ENCODE measurements at places on chromosomes 2 and 18.

DNA sequence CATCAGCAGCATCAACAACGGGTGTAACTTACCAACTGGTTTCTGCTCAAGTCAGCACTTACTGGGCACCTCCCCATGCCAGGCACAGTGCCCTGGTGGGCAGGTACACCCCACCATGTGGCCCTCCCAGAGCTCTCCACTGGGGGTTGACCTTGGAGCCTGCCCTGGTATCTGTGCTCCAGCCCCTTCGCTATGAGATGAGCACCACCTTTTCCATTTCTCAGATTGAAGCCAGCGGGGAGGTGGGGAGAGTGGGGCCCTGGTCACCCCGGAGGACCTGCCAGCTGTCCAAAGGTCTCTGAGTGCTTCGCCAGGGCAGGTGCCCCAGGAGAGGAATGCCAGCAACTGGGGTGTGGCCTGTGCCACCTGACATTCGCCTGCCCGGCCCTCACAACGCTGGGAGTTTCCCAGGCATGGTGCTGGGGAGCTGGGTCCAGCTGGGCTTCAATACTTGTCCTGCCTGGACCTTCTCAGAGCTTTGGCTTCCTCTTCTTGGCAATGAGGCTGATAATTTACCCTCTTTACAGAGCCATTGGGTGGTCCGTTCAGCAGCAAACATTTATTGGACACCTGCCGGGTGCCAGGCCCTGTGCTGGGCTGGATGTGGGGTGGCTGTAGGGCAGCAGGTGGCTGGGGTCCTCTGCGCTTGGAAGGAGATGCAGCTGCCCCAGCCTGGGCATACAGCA is 5.9 kb upstream of the ZAP70 start:
- DNase-seq = no peak

DNA sequence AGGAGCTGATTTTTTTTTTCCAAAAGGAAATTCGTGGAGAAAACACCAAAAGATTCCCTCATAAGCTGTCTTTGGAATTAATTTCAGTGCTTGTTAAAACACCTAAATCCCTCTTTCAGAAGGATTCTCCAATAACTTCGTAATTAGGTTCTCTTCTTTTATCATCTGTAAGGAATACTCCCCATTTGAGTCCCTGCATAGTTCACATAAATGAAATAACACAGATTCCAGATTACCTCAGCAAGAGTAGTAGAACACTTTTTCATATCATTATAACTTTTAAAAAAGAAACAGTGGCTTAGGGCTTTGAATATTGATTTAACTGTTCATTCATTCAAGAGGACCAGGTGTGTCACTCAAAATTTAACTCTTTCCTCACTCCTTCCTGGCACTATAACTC is 55.5 kb downstream of the ARHGAP28 start:
- no peak for DNase-seq

DNA sequence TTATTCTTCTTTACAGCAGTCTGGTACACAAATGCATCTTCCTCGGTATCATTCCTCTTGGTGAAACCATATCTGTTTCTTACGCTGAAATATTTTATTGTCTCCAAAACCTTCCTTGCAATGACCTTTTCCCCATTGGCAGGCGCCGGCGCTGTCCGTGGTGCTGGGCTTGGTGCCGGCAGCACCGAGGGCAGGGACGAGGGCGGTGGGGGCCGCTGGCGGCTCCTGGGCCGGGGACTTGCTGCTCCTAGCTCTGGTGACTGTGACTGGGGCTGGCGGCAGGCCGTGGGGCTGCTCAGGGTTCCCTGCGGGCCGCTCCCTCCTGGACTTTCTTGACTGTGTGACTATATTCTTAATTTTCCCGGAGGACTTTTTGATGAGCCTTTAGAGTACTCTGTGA is 72.5 kb downstream of the GPR39 start:
- DNase-seq = no peak

DNA sequence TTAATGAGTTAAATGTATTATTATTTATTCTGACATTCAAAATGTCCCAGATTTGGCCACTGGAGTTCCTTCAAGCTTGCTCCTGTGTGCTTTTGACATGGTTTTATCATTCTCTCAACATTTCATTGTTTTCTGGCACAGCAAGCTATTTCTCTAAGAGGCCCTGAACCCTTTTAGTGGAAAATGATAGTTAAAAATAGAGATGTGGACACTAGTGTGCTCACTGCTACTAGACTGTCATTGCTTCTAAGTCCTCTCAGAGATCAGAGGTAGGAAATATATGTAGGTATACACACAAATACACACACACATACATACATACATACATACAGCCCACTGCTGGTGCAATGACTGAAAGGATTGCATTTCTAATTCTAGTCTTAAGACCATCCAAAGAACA is 25.5 kb downstream of the WDPCP start:
- no peak for DNase-seq

DNA sequence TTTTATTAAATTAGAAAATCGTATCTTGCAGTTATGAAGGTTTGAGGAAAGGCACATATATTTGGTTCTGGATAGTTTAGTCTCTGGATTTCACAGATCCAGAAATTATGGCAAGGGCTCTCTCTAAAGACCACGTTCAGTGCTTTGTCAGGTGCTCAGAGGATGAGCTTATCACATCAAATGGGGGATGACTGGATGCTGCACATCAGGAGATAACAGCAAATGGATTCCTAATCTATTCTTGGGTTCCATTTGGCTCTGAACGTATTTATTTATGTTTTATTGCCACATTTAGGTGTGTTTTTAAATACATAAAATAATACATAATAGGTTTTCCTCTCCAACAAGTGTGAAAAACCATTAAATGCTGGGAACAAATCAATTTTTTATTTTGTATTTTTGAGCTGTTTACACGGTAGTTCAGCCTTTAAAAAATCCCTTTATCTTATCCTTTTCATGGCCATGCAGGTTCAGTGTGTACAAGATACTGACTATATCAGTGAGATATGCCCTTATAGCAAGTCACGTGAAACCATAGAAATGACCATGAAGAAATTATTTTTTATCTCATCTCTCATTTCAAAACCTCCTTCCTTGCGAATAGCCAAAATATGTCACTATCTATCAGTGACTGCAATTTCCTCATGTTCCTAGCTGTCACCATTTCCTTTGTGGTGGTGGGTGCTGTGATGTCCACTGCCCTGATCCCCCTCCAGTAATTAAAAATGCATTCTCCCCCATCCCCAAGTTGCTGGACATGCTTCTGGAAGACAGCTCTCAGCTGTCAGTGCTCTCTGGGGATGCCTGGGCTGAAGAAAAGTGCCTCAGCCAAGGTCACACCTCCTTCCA is 25.9 kb upstream of the CXCR4 start:
- no peak for DNase-seq

GRCh38 chr2:30693821-30694281 is 113.4 kb downstream of the CAPN13 start:
- DNase-seq = no peak

- no peak for DNase-seq
These were observed 2.3 kb upstream of the NPPC start for GRCh38 chr2:231928481-231928880.

- DNase-seq = no peak
These were observed 56.3 kb downstream of the POMC start for GRCh38 chr2:25112113-25112512.

GRCh38 chr2:1429895-1430294 is 16.6 kb downstream of the TPO start:
- DNase-seq = no peak

GRCh38 chr2:13651684-13652131 is 935.0 kb downstream of the TRIB2 start:
- no peak for DNase-seq

- no peak for DNase-seq
These were observed 16.7 kb upstream of the GYPC start for GRCh38 chr2:126639276-126639675.

GRCh38 chr2:68362069-68362468 is 3.0 kb upstream of the PLEK start:
- DNase-seq = peak; percentile 14

- DNase-seq = no peak
These were observed 67.1 kb downstream of the DYNC1I2 start for GRCh38 chr2:171754254-171754939.

DNA sequence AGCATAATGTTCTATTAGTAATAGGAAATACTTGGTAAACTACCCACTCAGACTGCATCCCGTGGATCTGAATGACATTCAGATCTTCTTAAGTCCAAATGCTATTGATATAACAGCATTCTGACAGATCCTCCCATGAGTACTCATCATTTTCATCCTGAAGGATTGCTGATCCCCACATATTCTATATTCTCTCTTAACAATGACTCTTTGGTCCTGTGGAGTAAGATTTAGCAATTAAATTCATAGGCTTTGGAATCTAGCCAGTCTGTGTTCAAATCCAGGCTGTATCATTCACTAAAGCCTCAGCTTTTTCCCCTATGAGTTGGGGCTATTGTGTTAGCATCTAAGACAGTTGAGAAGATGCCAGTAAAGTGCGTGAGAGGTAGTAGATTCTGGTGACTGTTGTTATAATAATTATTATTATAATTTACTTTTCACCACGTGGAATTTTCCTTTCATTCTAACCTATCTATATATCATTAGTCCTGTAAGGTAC is 591.3 kb upstream of the SYT4 start:
- no peak for DNase-seq

GRCh38 chr2:154992826-154993225 is 294.3 kb downstream of the KCNJ3 start:
- no peak for DNase-seq
